ENCODE measurements at places on chromosomes 7 and 10. TPM values are rescaled to one million over a fixed set of nuclear protein-coding genes. Genes with fewer than 3 reads are reported as not detected.

DNA sequence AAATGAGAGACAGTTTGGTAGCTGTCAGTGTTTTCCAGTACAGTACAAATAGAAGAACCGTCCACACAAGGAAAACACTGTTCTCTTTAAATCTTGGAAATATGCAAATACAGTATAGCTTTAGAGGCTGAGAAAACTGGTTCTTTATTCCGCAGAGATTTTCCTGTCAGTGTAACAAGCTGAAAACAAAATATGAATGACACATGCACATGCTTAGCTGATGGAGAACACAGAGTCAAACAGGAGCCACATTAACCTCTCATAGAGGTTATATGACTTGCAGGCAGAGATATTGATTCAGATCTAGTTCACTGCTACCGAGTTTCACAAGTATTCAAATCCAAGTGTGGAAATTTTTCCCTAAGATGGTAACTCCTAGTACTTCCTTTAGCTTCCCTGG is 135.2 kb upstream of the C1QL3 start:
- H3K27ac ChIP-seq: no peak overlapping the region
- H3K4me1 ChIP-seq: no peaks in the 10 kb centered on the region
- H3K36me3 ChIP-seq: no peaks in the 10 kb centered on the region
- no peak overlapping the region for H3K4me3 ChIP-seq
- no peak for DNase-seq

DNA sequence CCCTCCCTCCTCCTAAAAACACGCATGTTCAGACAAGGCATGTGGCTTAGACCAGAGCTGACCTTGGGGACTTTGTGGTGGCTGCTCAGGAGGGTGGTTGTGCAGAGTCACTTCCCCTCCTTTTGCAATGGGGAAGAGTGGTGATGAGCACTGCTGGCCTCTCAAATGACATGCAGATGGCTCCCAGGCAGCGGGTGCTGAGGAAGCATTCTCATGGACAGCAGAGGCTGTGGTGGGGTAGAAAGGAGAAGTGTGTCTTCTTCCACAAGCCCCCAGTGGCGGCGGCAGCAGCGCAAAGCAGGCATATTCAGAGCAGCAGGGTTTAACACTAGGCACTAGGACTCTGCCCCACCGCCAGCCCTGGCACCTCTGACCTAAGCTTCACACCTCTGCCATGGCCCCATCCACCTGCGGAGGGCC is 105.9 kb upstream of the ANLN start:
- peaks cover 3% of the 10 kb centered on the region for H3K36me3 ChIP-seq
- no peak for DNase-seq
- H3K4me3 ChIP-seq: no peak overlapping the region

DNA sequence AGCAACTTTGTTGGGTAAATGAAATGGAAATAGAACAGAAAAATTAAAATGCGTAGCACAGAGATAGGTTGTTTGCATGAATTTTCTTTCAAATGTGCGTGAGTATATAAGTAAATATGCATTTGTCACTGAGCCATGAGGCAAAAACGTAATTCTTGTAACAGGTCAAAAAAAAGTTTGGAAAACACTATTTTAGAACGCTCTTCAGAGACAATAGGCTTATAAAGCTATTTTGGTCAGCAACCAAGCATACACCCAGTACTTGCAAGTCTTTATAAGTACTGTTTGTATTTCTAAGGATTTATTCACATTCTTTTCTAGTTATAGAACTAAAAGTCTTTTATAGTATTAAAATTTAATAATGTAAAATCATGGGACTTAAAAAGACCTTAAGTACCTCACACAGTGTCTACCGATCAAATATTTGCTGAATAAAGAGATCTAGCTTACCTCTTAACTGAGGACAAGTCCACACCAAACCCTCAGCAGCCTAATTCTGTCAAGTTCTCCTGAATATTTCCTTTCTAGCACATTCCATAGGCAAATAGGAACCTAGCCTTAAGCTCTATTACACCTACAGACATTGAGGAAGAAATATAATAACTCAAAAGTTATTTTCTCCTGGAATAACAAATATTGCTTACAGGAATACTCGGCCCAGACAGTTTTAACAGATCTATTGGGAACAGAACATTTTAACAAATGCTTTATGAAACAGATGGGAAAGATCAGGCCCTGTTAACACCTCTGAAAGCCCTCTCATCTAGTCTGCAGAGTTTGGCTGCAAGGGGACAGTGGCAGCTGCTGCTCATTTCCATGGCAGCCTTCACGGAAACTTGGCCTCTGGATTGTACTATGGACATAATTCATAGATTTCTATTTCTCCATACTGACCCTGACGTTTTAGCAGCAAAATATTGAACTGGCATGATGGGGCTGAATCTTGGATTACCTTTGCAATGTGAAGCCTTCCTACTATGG is 8.8 kb downstream of the CRPPA start:
- H3K27ac ChIP-seq: no peak overlapping the region
- H3K4me1 ChIP-seq: no peaks in the 10 kb centered on the region
- no peak overlapping the region for H3K4me3 ChIP-seq
- no peaks in the 10 kb centered on the region for H3K27me3 ChIP-seq
- DNase-seq: no peak

DNA sequence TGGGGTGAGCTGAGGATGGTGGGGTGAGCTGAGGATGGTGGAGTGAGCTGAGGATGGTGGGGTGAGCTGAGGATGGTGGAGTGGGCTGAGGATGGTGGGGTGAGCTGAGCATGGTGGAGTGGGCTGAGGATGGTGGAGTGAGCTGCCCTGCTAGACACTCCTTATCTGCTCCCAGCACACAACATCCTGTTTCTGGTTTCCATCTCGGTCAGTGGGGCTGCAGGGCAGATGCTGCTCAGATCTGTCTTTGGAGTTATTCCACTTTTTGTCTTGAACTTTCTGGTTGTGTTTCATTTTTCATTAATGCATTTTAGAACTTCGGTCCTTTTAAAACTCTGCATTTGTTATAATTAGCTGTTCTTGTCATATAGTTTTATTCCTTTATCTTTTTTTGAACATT is 67.9 kb upstream of the ANTXRL start:
- no peaks in the 10 kb centered on the region for H3K27me3 ChIP-seq
- H3K27ac ChIP-seq: no peak overlapping the region
- no peak for DNase-seq
- no peaks in the 10 kb centered on the region for H3K4me1 ChIP-seq
- H3K4me3 ChIP-seq: no peak overlapping the region

GRCh38 chr10:59894114-59894513 is 12.2 kb downstream of the CCDC6 start:
- H3K27me3 ChIP-seq: no peaks in the 10 kb centered on the region
- no peak overlapping the region for H3K4me3 ChIP-seq
- no peak for DNase-seq
- H3K4me1 ChIP-seq: peaks cover 52% of the 10 kb centered on the region

The CALHM1 gene
- not detected for polyA plus RNA-seq
